ENCODE measurements at places on chromosomes 5 and 9. TPM values are rescaled to one million over a fixed set of nuclear protein-coding genes. Genes with fewer than 3 reads are reported as not detected.

GRCh38 chr5:137845472-137845871 lies 22.2 kb upstream of the MYOT start:
- H3K36me3 ChIP-seq = no peaks in the 10 kb centered on the region
- no peak overlapping the region for H3K4me3 ChIP-seq
- H3K4me1 ChIP-seq = no peaks in the 10 kb centered on the region
- H3K27ac ChIP-seq = no peak overlapping the region

- H3K4me3 ChIP-seq = no peak overlapping the region
- no peak for DNase-seq
- H3K36me3 ChIP-seq = peaks cover 3% of the 10 kb centered on the region
Measured at GRCh38 chr9:108885643-108886348, 23.7 kb downstream of the ACTL7A start.

DNA sequence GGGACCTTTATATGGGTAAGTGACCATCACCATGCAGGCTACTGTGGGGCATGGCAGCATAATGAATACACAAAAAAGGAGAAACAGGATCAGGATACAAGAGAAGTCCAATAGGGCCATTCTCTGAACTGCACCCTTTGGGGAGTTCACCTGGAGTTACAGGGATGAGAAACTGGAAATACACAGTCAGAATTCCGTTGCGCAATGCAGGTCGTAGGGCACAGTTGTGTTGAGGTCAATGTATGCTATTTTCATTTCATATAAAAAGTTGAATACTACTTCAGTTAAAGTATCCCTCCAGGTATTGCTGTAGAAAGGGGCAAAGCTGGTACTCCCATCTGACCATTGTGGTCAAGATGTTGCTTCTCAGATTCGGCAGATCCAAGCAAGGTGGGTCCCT lies 471.4 kb downstream of the DMRT2 start:
- no peak overlapping the region for H3K27ac ChIP-seq
- DNase-seq = no peak
- H3K36me3 ChIP-seq = no peaks in the 10 kb centered on the region
- H3K4me1 ChIP-seq = no peaks in the 10 kb centered on the region

DNA sequence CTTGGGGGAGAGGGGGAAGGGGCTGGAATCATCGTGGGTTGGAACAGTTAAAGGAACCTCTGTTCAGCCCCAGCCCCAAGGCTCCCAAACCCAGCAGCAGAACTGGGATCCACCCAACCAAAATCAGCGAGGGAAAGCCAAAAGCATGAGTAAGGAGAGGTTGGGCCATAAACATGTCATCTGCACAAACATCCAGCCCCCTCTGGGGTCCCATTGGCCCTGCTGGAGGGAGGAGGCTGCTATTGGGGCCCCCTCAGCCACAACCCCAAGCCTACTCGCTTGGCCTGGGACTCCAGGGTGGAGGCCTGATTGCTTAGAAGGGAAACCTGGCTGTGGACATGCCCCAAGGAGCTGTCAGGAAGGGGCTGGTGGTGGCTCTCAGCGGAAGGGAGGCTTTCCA lies 154.9 kb downstream of the FGF18 start:
- peaks cover 11% of the 10 kb centered on the region for H3K36me3 ChIP-seq
- no peak for DNase-seq
- no peak overlapping the region for H3K4me3 ChIP-seq
- H3K4me1 ChIP-seq = 0 out of 2 replicates have a peak, but pooled peaks cover 1% of the 10 kb centered on the region

DNA sequence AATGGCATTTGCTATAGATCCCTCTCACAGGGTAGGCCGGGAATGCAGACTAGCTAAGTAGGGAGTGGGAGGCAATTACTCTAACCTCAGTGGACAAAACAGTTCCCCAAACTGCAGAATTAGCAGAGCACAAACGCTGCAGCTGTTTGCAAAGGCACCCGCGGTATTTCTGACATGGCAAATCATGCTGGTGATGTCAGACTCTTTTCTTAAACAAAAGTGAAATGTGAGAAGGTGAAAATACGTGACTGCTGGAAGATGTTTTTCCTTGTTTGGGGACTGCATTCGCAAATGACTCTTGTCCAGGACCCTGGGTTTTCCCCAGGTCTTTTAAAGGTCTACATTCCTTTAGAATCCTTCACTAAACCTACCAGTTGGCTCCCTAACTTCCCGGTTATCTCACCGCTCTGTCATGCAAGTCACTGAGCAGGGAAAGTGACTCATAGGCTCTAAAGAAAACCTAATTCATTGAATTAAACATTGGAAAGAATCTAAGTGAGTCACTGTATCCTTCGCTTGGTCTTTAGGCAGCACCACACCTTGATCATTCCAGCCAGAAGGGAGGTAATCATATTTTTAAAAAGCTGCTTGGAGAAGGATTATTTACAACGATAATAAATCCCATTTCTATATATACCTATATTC lies 91.5 kb upstream of the DNAH5 start:
- peak; percentile 71 for DNase-seq
- H3K36me3 ChIP-seq = no peaks in the 10 kb centered on the region
- peak overlapping the region; percentile 10 for H3K27ac ChIP-seq
- H3K27me3 ChIP-seq = peaks cover 2% of the 10 kb centered on the region

GRCh38 chr5:17118631-17119030 lies 98.8 kb upstream of the BASP1 start:
- peaks cover 7% of the 10 kb centered on the region for H3K4me1 ChIP-seq
- H3K4me3 ChIP-seq = no peak overlapping the region
- H3K27me3 ChIP-seq = no peaks in the 10 kb centered on the region
- no peak overlapping the region for H3K27ac ChIP-seq
- H3K36me3 ChIP-seq = no peaks in the 10 kb centered on the region
- no peak for DNase-seq

DNA sequence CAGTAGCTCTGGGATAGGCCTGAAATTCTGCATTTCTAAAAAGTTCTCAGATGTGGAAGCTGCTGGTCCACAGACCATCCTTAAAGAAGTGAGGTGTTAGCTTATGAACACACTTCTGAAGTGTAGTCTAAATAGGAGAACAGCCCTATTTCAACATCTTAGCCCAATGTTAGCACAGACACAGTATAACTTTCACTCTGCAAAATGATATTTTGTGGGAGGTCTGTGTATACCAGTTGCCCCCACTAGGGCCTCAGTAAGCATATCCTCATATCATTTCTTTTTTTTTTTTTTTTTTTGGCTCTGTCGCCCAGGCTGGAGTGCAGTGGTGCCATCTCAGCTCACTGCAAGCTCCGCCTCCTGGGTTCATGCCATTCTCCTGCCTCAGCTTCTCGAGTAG lies 7.5 kb upstream of the HABP4 start:
- H3K27me3 ChIP-seq = no peaks in the 10 kb centered on the region
- H3K36me3 ChIP-seq = no peaks in the 10 kb centered on the region
- no peak for DNase-seq
- H3K4me3 ChIP-seq = no peak overlapping the region
- H3K27ac ChIP-seq = no peak overlapping the region

DNA sequence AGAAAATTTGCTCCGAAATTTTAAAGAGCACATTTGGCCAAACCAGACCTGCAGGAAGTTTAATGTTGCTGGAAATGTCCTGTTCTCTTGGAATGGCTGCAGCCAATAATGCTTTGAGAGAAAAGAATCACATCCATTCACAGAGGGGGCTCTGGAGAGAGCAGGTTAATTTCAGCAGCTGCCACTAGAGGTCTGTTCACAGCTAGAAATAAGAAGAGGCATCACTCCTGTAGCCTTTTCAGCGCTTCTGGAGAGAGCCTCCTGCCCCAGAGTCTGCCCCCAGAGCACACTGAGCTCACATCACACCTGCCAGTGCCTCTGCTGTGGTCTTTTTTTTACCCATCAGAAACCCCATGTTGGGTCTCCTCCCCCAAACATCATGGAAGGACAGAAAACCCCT lies 124.8 kb upstream of the RAD23B start:
- no peak overlapping the region for H3K27ac ChIP-seq
- H3K4me3 ChIP-seq = no peak overlapping the region
- no peaks in the 10 kb centered on the region for H3K27me3 ChIP-seq
- no peaks in the 10 kb centered on the region for H3K4me1 ChIP-seq

- peaks cover 14% of the 10 kb centered on the region for H3K36me3 ChIP-seq
- H3K4me1 ChIP-seq = peaks cover 5% of the 10 kb centered on the region
- DNase-seq = no peak
- no peak overlapping the region for H3K4me3 ChIP-seq
- no peaks in the 10 kb centered on the region for H3K27me3 ChIP-seq
Measured at GRCh38 chr9:123080444-123080843, 47.0 kb downstream of the GPR21 start.

DNA sequence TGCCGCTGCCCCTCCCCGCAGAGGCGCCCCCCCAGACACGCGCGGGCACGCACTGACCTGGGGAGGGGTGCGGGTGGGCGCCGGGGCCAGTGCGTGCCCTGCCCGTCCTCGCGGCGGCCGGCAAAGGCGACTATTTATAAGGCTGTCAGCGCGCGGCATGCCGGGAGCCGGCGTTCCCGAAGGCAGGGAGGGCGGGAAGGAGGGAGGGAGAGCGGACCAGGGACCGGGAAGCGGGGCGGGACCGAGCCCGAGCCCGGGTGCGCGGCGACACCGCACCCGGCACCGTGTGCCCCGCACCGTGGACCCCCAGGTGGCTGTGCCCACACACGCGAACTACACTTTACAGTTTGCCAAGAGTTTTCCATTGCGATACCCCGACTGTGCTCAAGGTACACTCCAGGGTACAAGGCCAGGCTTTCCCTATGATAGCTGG lies at the start of gene AK1:
Gene AK1 (minus strand): TSS at position 110 of the 433 bp plus-strand sequence. CDS start 3,058 bp downstream, outside the sequence.
- H3K4me1 ChIP-seq = no peaks in the 10 kb centered on the region
- DNase-seq = peak; percentile 65
- H3K27ac ChIP-seq = no peak within 1 kb of the TSS
- no peaks in the 10 kb centered on the region for H3K36me3 ChIP-seq

Gene CER1
- total RNA-seq = 22.3 TPM

DNA sequence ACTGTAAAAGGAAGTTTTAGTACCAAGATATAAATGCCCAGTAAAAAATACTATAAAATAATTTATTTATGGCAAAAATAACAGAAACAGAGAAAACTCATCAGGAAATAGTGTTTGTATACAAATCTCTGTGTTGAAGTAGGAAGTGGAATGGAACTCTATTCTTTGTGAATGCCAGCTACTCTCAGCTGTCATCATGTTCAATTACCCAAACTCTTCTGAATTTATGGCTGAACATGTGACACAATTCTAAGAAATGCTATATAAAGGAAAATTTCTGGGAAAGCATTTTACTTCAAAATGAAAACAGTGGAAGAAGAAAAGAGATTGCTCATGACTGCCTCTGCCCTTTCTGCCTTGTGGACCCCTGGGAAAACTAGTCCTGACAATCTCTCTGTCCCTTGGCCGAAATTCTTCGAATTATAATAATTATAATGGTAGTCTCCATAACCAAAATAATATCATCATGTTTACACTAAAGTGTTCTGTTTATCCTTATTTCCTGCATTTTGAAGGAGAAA lies 522.3 kb upstream of the ST8SIA4 start:
- H3K4me1 ChIP-seq = no peaks in the 10 kb centered on the region
- no peaks in the 10 kb centered on the region for H3K36me3 ChIP-seq
- no peak for DNase-seq

- peaks cover 4% of the 10 kb centered on the region for H3K4me1 ChIP-seq
- H3K4me3 ChIP-seq = no peak overlapping the region
- H3K27me3 ChIP-seq = no peaks in the 10 kb centered on the region
- DNase-seq = no peak
- no peak overlapping the region for H3K27ac ChIP-seq
- no peaks in the 10 kb centered on the region for H3K36me3 ChIP-seq
Measured at GRCh38 chr9:125884218-125884595, 137.0 kb downstream of the PBX3 start.

Gene CCL19
- not detected for total RNA-seq

Gene LCP2
- not detected for total RNA-seq

Gene TRPM6
- 0.86 TPM for total RNA-seq

DNA sequence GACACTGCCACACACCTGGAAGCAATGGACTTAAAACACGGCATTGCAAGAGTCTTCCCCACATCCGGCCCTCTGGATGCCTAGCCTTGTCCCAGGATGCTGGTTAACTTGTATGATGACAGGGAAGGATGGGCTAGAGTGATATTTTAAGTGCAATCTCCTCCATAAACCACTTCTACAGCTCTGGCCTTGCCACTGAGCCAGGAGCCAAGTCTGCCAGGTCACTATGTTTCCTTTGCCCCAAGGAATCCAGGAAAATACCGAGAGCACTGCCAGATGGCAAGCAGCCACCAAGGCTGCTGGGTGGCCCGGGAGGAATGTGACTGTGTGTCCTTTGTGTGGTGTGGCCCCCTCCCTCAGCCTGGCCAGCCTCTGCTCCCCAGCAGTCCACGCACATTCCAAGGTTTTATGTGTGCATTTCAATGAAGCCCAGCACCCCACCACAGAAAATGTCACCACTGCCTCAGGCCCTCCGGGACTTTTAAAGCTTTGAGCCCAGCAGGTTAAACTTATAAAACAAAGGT lies 106.0 kb downstream of the FRMD3 start:
- no peaks in the 10 kb centered on the region for H3K27me3 ChIP-seq
- H3K4me1 ChIP-seq = peaks cover 3% of the 10 kb centered on the region
- H3K4me3 ChIP-seq = no peak overlapping the region
- no peak overlapping the region for H3K27ac ChIP-seq
- peaks cover 12% of the 10 kb centered on the region for H3K36me3 ChIP-seq

Gene RNF183
- not detected for total RNA-seq

DNA sequence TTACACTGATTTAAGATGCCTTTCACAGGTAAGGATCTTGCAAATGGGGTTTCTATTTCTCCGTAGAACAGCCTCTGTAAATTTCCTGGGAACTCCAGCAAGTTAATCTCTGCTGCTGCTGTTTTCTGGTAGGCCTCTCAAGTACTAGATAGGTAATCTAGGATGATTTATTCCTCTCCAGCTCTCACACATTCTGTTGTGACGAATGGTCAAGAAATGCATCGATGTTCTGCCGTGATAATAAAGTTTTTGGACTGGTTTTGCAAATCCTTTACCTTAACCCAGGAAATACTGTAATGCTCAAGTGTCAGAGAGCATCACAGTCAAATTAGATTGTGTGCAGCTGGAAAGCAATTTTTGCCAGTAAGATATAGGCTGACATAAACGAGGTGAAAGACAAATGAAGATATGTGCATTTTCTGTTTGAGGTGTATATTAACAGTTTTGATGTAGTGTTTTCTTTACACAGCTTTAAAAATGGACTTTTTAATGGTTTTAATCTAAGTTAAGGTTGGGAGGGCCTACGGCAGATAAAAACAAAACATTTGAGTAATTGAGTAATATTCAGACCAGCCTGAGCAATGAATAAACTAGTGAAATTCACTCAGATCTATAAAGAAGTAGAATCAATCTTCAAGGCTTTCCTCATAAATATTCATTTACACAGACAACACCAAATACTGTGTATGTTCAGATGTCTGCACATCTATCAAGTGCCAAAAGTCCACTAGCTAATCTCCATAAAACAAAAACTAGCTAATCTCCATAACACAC lies 300.6 kb upstream of the EDIL3 start:
- H3K4me1 ChIP-seq = no peaks in the 10 kb centered on the region
- DNase-seq = no peak
- no peak overlapping the region for H3K4me3 ChIP-seq
- H3K27me3 ChIP-seq = no peaks in the 10 kb centered on the region
- H3K27ac ChIP-seq = no peak overlapping the region

All from H9 (cell line).